CD4-positive, CD25-positive, alpha-beta regulatory T cell (primary cell): ENCODE measurements at places on chromosomes 4 and X. TPM values are rescaled to one million over a fixed set of nuclear protein-coding genes. Genes with fewer than 3 reads are reported as not detected.

LRIT3 gene
- total RNA-seq, result 0.25 TPM

POF1B gene
- total RNA-seq, result 0.57 TPM

AFF2 gene
- 1.1 TPM for total RNA-seq

LRCH2 gene
- total RNA-seq, result not detected

UGT8 gene
- total RNA-seq, result not detected

SPANXB1 gene
- total RNA-seq, result not detected

GRCh38 chrX:70509078-70509477 lies 64.4 kb downstream of the DLG3 start:
- no peak for DNase-seq

GRCh38 chrX:29145316-29145715 lies 558.1 kb downstream of the IL1RAPL1 start:
- DNase-seq, result no peak

GRCh38 chr4:100224160-100224559 lies 33.9 kb upstream of the DDIT4L start:
- DNase-seq, result no peak

GRCh38 chrX:2463973-2464676 lies 36.7 kb downstream of the DHRSX start:
- no peak for DNase-seq

GRCh38 chrX:125295337-125295736 lies 24.3 kb upstream of the TEX13C start:
- peak; percentile 34 for DNase-seq

GRCh38 chr4:7647600-7648543 lies 213.1 kb upstream of the PSAPL1 start:
- no peak for DNase-seq

- no peak for DNase-seq
These were observed 11.0 kb downstream of the TKTL2 start for GRCh38 chr4:163462556-163462955.

DNA sequence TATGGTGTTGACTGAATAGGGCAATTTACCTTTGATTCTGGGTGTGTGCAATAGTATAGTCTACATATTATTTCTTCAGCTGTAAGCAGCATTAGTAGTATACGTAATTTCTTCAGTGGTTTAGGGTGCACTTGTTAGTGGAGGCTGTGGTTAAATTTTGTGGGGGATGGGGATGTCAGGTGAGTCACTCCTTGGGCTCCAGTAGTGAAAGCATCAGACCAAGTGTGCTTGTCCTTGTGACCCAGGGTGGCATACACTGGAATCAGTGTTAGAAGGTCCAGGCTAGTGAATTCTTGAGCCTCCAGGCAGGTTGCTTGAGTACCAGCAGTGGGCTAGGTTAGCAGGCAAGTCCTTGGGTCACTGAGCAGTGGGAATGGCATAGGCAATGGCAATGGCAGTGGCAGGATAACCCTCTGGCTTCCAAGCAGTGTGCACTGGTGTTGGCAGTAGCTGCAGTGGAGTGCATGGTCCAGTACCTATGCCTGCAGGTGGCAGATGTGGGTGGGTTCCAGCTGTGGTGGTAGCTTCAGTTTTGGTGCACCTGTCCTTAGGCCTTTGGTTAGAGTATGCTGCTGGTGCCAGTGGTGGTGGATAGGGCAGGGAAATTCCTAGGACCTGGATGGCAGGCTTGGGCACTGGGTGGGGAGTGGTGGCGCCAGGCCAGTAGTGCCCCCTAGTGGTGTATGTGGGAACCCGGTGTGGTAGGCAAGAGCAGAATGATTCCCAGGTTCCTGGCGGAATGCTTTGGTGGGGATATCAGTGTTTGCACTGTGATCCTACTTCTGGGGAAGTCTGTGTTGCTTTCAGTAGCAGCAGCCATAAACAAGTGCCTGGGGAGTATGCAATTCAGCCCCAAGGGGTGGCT lies 531.0 kb downstream of the SMARCA1 start:
- no peak for DNase-seq

- no peak for DNase-seq
These were observed 41.4 kb upstream of the MAGEA4 start for GRCh38 chrX:151871244-151871643.

GRCh38 chrX:97845451-97845850 lies 961.7 kb downstream of the RPA4 start:
- no peak for DNase-seq

DNA sequence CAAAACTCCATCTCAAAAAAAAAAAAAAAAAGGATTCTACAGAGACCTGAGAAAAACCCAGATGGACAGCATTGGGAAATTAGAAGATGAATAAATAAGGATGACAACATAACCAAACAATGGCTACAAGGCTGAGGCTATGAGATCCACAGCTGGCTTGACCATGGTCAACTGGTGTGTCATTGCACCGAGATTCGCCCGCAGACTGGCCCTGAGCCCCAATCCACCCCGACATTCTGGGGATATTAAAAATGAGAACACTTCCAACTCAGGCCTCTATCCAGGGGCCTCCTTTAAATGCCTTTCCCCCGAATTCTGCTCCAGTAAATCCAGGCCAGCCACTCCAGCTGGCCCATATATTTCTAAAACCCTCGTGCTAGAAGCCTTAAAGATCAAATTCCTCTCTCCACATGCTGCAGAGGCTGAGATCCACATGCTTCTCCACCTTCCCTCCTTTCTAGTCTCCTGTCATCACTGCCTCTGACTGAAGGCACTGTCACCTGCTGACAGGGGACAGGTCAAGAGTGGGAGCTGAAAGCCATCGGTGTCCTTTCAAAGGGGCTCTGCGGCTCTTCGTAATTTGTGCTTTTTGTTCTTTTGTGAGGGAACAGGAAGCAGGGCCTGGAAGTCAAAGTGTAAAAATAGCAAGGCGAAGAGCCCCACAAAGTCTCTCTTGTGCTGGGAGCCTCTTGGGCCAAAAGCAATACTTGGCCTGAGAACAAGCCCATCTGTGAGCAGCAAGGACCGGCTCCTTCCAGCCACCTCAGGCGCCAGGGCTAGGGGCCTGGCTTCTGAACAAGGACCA lies 203.7 kb downstream of the NSUN7 start:
- DNase-seq, result no peak

DNA sequence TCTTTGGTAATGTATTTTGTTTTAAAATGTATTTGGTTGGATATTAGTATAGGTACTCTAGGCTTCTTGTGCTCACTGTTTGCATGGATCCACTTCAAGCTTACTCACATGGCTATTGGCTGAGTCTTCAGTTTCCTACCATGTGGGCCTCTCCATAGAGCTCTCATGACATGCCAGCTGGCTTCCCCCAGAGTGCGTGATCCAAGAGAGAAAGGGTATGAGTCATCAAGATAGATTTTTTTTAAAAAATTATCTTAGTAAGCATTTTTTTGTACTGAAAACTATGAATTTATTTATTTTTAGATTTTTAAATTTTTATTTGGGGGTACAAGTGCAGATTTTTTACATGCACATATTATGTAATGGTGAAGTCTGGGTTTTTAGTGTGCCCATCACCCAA lies 219.1 kb upstream of the AMOT start:
- DNase-seq, result no peak

GRCh38 chr4:154476232-154476631 lies 15.4 kb downstream of the DCHS2 start:
- DNase-seq, result no peak

GRCh38 chrX:16797841-16798240 lies 11.6 kb downstream of the TXLNG start:
- no peak for DNase-seq

DNA sequence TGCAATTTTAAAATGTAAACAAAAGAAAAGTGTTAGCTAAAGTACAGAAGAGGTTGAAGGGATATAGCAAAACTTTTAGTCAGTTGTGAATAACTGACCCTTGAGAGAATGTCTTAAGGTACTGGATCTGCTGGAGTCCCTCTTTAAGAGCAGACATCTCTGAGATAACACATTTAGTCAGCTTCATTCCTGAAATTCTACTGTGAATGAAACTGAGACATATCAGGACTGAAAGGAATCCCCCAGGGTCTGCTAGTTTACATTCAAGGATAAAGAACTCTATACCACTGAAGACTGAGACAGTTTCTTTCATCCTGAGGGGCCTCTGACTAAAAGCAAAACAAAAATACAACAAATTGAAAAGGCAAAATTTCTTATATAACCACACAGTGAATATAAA lies 54.4 kb downstream of the PGRMC1 start:
- DNase-seq, result no peak

DNA sequence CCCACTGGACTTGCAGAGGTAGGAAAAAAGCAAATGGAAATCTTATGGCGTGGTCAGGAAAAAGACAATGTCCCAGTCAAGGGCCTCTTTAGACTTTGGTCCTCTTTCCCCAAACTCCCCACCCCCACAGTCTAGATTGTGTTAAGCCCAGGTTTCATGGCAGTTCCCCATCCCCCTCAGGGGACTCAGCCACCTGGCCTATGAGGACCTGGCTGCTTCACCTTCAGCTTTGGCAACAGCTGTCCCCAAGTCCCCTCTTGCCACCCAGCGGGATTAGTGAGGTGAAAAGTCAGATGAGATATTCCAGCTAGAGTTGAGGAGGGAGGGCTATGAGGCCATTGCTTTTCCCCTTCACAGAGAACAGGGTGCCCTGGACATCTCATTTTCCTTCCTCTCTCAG lies 457 bp downstream of the RIPPLY1 start:
- no peak for DNase-seq

DNA sequence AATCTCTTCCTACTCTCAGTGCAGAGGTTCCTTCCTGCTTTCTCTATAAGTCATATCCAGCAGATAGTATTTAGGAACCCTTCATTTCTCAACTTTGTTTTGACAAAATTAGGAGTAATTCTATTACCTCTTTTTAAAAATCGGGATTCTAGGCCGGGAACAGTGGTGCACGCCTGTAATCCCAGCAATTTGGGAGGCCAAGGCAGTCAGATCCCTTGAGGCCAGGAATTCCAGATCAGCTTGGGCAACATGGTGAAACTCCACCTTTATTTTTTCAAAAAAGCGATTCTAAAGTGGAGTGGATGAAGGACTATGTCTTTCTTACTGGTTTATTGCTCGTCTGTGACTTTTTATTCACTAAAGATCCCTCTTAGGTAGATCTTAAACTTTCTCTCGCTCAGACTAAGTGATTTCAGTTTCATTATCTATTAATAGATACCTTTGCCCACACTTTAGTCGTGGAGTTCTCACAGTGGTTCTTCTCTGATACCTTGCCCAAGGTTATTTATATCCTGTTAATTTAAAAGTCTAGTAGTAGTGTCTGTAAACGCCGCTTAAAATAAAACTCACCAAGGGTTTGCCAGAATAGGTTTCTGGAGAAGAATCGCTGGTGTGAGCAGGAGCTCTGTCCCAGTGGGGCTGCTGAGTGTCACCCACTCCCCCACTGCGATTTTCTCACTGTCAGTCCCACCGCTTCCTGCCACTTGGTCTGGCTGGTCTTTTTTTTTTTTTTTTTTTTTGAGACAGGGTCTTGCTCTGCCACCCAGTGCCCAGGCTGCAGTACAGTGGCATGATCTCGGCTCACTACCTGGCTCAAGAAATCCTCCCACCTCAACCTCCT lies 27.0 kb upstream of the TMEM131L start:
- peak; percentile 60 for DNase-seq
